ENCODE measurements at places on chromosomes 16 and 17.

GRCh38 chr16:15542734-15543347 is 100.1 kb downstream of the MARF1 start:
- DNase-seq, result no peak

- no peak for DNase-seq
These were observed 124.5 kb upstream of the CCL2 start for GRCh38 chr17:34130544-34130943.

- DNase-seq, result no peak
These were observed 8.5 kb downstream of the NAGPA start for GRCh38 chr16:5025171-5025632.

DNA sequence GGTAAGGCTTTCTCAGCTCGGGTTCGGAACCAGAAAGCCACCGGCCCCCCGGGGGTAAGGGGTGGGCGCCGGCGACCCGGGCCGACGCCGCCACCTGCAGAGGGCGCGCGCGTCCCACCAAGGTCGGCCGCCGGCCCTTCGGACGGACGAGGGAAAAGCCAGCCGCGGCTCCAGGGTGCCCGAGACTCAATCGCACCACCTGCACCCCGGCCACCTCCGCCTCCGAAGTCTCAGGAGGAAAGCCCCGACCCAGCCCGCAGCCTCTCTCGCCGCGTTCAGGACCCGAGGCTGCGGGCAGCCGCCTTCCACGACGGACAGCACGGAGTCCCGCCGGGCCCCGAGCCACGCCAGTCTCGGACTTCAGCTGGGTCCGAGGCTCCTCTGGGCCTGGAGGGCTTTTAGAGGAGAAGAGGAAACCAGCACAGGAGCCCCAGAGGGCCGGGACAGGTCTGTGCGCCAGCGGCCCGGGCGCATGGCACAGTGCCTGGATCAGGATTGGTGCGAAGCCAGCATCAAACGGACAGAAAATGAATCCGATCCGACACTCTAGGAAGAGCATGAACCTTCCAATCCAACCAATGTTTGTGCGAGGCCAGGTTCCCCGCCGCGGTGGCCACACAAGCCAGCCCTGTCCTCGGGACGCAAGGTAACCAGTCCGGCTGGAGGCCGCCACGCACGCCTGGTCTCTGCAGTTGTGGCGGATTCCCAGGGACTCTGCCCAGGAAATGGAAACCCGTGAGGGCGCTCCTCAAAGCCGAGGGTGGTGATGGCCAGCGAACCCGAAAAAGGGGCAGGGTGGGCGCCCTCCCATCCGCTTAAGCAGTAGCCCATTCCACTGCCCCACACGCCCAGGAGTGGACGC is 6.7 kb downstream of the CBX8 start:
- DNase-seq, result no peak

GRCh38 chr17:74864866-74865395 is 5.2 kb upstream of the GRIN2C start:
- no peak for DNase-seq

DNA sequence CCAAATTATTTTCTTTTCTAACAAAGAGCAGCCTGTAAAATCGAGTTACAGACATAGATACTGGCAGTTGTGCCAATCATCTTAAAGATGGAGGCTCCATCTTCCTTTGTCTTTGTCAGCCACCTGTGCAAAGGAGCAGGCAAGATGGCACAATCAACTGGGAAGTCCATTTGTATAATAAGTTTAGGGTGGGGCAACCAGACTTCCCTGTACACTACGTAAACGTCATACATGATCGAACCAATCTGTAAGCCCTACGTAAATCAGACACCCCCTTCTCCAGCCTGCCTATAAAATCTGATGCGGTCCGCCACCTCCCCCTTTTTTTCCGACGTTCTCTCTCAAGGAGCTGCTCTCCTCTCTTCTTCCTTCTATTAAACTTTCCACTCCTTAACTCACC is 31.4 kb upstream of the MEAK7 start:
- DNase-seq, result no peak

Data from thoracic aorta (tissue), 2 donors.